A673 (cell line): ENCODE measurements at places on chromosomes 11 and 22.

DNA sequence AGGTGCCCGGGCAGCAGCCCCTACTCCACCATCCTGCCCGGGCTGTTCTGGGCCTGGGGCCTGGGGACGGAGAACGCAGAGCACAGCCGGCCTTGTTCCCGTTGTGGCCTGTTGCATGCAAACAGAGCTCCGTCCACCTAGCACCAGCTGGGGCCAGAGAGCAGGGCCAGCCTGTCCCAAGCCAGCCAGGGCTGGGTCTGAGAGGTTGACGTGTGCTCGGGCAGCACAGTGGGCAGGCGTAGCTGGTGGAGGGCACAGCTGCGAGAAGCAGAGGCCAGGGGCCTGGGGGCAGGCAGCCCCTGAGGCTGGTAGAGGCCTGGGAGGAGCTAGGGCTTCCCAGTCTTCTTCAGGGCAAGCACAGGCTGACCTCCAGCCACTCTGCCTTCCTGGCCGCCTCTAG is 1192.6 kb downstream of the BRD1 start:
- DNase-seq: no peak

GRCh38 chr11:112630496-112630895 is 330.7 kb upstream of the NCAM1 start:
- no peak for DNase-seq

GRCh38 chr22:31899669-31900068 is 44.7 kb upstream of the YWHAH start:
- DNase-seq: no peak

DNA sequence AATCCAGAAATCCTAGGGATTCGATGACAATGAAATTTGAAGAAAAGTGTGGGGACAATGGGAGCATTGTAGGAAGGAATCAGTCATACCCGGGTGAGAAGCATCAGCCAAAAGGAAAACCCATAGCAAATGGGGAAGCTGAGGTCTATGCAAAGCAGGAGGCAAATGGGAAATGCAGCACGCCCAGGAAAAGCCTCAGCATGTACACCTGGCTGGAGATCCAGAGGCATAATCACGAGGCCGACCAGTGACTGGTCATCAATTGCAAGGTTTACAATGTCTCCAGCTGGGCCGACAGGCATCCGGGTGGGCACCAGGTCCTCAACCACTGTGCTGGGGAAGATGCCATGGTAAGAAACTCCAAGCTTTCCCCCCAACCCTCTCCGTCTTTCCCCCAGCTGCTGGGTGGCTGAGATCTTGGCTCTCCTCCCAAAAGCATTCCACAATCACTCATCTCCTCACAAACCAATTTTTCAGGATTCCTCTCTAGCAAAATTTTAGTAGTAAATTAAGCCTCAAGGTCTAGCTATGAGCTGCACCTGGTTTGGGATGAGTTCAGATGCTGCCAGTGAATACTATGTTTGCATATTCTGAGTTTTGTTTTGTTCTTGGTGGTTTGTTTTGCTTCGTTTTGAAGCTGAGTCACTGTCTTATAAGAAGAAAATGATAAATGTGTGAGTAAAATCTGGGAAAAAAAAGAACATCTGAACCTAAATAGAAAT is 98.0 kb upstream of the OR5AK2 start:
- no peak for DNase-seq

DNA sequence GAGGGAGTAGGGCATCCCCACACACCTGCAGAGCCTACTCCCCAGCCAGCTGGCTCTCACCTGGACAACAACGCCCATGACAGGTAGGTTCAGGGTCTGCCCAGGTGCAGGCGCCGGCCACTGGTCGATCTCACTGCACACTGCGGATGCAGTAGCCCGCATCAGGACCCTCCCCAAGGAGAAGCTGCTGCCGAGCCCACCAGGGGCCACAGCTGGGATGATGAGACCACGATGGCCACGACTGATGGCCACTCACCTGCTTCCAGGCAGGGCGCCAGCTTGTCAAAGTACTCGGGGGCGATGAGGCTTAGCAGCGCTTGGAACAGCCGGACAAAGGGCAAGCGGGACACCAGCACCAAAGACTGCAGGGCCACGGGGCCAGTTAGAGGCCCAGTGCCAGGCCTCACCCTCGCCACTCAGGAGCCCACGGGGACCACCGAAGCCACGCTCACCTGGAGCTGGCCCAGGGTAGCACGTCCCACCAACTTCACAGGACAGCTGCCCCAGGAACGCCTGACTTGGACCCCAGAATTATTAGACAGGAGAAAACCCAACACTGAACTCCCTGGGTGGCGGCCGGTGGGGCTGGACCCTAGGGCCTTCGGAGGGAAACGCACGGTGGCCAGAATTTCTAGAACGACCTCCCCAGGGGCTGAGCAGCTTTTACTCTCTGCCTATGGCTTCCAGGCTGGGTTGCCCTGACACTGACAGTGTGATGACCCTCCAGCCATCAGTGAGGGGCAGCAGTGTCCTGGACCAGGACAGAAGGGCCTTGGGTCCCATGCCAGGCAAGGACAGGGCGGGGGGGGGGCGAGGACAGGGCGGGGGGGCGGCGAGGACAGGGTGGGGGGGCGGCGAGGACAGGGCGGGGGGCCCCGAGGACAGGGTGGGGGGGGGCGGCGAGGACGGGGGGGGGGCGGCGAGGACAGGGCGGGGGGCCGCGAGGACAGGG is 8.9 kb upstream of the PLXNB2 start:
- DNase-seq: no peak
